Pancreas (tissue), 10 donors: ENCODE measurements at places on chromosomes 7 and 10. TPM values are rescaled to one million over a fixed set of nuclear protein-coding genes. Genes with fewer than 3 reads are reported as not detected.
A peak's percentile ranks its signal among the peaks of the same experiment; 100 is the strongest.

The ZNF212 gene
- 8.7 TPM for polyA plus RNA-seq

The C10orf67 gene
- not detected for polyA plus RNA-seq

The CREM gene
- polyA plus RNA-seq: 14.9 TPM

The ANXA8L1 gene
- 1.2 TPM for polyA plus RNA-seq

The PON3 gene
- polyA plus RNA-seq: 9.3 TPM

The TBX20 gene
- polyA plus RNA-seq: not detected

The CYP3A5 gene
- polyA plus RNA-seq: 219 TPM

The NUTM2A gene
- polyA plus RNA-seq: 3.6 TPM

The AKR1C3 gene
- polyA plus RNA-seq: 8.7 TPM

The LSM8 gene
- 24.6 TPM for polyA plus RNA-seq

DNA sequence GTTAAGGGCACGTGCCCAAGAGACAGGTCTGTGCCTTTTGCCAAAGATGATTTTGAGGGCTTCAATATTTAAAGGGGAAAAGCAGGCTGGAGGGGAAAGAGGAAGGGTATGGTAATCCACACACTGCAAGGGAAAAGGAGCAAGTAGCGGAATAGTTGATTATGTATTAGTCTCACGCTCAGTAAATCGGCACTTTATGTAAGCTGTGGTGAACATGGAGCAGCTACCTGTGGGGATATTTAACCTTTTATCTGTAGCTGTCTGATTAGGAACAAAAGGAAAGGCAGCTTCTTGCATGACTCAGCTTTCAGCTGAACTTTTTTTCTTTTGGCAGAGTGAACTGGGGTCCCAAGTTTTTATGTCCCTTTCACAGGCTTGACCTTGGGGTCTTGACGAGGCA, 123.4 kb downstream of the COL13A1 start:
- H3K4me1 ChIP-seq: no peaks in the 10 kb centered on the region
- no peak overlapping the region for H3K4me3 ChIP-seq
- H3K27ac ChIP-seq: no peak overlapping the region
- no peak for DNase-seq
- peaks cover 3% of the 10 kb centered on the region for H3K27me3 ChIP-seq
- no peaks in the 10 kb centered on the region for H3K36me3 ChIP-seq

GRCh38 chr7:80885757-80886156, 33.1 kb downstream of the SEMA3C start:
- DNase-seq: no peak
- no peaks in the 10 kb centered on the region for H3K36me3 ChIP-seq
- no peaks in the 10 kb centered on the region for H3K27me3 ChIP-seq
- no peak overlapping the region for H3K27ac ChIP-seq
- H3K4me1 ChIP-seq: no peaks in the 10 kb centered on the region
- H3K4me3 ChIP-seq: no peak overlapping the region

- no peak for DNase-seq
- no peaks in the 10 kb centered on the region for H3K36me3 ChIP-seq
These were observed 211.1 kb upstream of the GALNT17 start for GRCh38 chr7:70920876-70921275.

DNA sequence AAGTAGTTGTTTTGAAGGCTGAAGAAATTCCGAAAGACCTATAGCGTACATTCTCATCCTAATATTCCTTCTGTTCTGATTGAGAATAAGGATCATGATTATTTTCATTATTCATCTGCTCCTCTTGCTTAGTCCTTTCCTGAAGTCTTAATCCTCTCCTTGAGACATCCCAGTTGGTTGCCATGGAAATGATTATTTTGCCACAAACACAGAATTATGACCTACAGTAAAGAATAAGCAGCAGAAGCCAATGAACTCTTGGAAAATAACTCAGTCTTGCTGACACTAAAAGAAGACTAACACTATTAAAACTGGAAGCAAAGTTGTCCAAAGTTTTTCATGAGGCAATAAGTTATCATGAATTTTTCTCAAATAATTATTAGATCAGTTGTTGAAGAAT, 47.8 kb upstream of the JAZF1 start:
- H3K27me3 ChIP-seq: no peaks in the 10 kb centered on the region
- no peak overlapping the region for H3K27ac ChIP-seq
- no peaks in the 10 kb centered on the region for H3K4me1 ChIP-seq
- no peak overlapping the region for H3K4me3 ChIP-seq
- H3K36me3 ChIP-seq: no peaks in the 10 kb centered on the region
- DNase-seq: no peak

DNA sequence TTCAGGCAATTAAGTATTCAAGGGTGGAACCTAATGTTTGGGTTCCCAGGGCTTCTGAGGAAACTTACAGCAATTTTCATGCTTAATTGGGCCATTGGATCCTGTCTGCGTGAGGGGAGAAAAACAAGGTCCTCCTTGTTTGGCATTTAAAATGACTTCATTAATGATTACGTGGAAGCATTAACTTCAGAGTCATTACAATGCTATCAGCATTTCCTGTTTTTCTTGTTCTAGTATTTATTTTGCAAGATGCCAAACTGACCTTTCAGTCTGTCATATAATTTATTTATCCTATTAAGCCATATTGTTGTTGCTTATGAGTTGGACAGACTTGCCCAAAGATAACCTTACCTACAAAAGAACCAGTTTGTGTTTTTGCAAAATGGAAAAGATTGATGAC, 324.1 kb upstream of the LRRN3 start:
- DNase-seq: no peak
- no peaks in the 10 kb centered on the region for H3K27me3 ChIP-seq
- H3K36me3 ChIP-seq: no peaks in the 10 kb centered on the region
- no peaks in the 10 kb centered on the region for H3K4me1 ChIP-seq
- H3K4me3 ChIP-seq: no peak overlapping the region

DNA sequence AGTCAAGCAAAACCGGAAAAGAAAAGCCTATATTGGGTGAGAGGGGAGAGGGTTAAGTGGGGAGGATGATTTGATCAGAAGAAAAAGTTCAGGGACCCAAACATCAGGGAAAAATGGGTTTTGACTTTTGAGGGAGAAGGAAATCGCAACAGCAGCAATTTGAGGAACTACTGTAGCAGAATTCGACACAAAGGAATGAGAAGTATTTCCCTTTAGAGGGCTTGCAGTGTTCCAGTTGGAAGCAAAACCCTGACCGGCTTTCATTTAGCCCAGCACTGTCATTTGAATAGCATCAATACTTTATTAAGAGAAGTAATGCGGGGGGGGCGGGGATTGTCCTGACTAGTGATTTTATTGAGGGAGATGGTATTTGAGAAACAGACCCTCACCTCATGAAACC, 37.2 kb upstream of the GATA3 start:
- no peaks in the 10 kb centered on the region for H3K4me1 ChIP-seq
- H3K27ac ChIP-seq: no peak overlapping the region

DNA sequence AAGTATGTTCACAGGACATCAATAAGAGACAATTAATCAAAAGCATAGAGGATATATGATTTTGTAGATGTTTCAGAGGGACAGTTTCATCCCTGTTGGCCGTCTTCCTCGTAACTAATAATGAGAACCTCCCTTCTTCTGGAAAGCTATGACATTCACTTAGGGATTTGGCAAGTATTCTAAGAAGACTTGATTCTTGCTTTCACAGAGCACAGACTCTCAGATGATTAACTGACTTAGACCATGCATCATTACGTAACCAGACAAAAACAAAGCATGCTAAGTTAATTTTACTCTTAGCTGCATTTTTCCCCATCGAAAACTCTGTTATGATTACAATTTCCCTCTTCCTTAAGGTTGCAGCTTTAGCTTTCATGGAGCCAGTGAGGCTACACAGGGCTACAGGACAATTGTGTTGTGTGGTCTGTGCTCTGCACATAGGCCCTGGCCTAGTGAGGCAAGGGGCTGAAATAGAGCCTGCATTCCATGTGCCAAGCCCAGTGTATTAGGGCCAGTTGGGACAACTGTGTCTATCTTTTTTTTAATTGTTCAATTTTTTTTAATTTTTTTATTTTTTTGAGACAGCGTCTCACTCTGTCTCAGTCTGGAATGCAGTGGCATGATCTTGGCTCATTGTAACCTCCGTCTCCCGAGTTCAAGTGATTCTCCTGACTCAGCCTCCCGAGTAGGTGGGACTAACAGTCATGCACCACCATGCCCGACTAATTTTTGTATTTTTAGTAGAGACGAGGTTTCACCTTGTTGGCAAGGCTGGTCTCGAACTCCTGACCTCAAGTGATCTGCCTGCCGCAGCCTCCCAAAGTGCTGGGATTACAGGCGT, 105.3 kb downstream of the PLXDC2 start:
- no peak overlapping the region for H3K4me3 ChIP-seq
- no peaks in the 10 kb centered on the region for H3K36me3 ChIP-seq
- no peaks in the 10 kb centered on the region for H3K4me1 ChIP-seq
- no peaks in the 10 kb centered on the region for H3K27me3 ChIP-seq
- H3K27ac ChIP-seq: peak overlapping the region; percentile 14

- H3K36me3 ChIP-seq: no peaks in the 10 kb centered on the region
- no peak for DNase-seq
- no peak overlapping the region for H3K27ac ChIP-seq
- H3K27me3 ChIP-seq: no peaks in the 10 kb centered on the region
- H3K4me3 ChIP-seq: no peak overlapping the region
- H3K4me1 ChIP-seq: no peaks in the 10 kb centered on the region
These were observed 99.9 kb upstream of the BAIAP2L1 start for GRCh38 chr7:98500764-98501163.

GRCh38 chr7:143504937-143505297, 27.2 kb downstream of the TAS2R41 start:
- H3K27ac ChIP-seq: no peak overlapping the region
- DNase-seq: no peak
- no peaks in the 10 kb centered on the region for H3K4me1 ChIP-seq

DNA sequence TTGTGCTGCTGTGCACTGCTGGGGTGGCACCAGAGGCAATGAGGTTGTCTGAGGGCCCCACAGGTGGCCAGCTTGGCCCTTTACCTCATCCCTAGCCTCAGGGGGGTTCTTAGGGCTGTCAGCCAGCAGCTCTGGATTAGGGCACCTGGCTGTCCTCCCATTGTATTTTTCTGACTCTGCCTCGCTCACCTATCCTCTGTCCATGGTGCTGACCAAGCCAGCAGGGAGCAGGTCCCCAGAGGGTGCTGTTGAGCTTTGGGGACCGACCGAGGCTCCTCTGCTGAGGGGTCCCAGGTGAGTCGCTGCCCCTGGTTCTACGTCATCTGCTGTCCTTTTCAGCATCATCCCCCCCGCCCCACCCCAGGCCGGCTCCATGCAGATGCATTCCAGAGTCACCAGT, 32.1 kb upstream of the ZNF735 start:
- no peak for DNase-seq
- H3K4me3 ChIP-seq: no peak overlapping the region
- no peak overlapping the region for H3K27ac ChIP-seq
- no peaks in the 10 kb centered on the region for H3K27me3 ChIP-seq
- H3K4me1 ChIP-seq: no peaks in the 10 kb centered on the region

DNA sequence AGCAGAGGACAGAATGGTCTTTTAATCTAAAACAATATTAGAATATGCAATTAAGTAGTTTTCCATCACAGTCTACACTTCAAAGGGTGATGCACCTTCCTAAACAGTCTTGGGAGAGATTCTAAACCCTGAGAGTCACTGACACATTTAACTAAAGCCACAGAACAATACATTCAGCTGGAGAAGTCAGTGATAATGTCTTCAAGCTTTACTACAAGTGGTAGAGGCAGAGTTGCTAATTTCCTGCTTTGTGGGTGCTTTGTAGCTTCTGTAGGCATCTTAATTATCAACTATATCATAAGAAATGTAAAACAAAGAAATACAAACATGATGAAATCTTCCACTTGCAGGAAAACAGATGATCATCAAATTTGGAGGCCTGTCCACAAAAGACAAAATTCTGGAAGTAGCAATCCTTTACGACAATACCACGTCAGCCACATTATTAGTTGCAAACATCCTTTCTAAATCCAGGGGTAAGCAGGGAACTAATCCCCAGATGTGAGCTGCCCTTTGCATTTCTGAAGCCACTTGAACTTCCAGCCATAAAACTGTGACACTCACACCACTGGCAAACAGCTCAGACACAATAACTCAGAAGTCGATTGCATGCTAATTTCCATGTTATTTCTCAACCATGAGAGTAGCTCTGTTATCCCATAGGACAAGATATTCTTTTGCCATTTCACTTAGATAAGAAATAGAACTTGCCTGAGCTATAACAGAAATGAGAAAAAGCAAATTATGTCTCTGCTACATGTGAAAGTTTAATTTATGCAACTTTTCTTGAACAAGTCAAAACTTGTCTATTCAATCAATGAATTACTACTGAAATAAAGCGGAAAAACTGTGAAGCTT, 212.2 kb downstream of the FAM107B start:
- H3K4me1 ChIP-seq: peaks cover 24% of the 10 kb centered on the region
- no peaks in the 10 kb centered on the region for H3K27me3 ChIP-seq
- no peak overlapping the region for H3K4me3 ChIP-seq
- H3K36me3 ChIP-seq: no peaks in the 10 kb centered on the region
- no peak overlapping the region for H3K27ac ChIP-seq

DNA sequence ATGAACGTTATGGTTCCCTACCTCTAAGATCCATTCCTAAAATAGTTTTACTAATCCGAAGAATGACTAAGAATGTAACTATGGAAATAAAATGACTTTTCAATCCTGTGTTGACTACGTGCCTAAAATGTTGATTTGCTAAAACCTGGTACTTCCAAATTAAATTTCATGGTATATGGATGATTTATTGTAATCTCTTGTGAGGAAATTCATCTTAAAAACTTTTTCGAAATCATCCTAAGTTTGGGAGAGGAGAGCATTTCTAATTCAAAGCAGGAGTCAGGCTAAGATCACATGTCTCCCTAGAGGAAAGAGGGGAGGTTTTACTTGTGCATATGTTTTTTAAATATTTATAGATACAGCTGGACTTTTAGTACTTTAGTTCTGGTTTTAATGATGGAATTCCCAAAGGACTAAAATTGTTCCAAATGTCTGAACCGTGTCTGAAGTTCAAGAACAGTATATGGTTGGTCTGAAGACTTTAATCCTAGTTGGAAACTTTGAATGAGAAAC, 483.9 kb downstream of the AUTS2 start:
- no peak overlapping the region for H3K4me3 ChIP-seq
- H3K36me3 ChIP-seq: no peaks in the 10 kb centered on the region
- H3K4me1 ChIP-seq: no peaks in the 10 kb centered on the region

GRCh38 chr10:74123081-74123480, 27.5 kb downstream of the AP3M1 start:
- no peak overlapping the region for H3K27ac ChIP-seq
- H3K4me3 ChIP-seq: no peak overlapping the region
- no peaks in the 10 kb centered on the region for H3K27me3 ChIP-seq
- H3K36me3 ChIP-seq: peaks cover 11% of the 10 kb centered on the region
- H3K4me1 ChIP-seq: no peaks in the 10 kb centered on the region

GRCh38 chr10:72248468-72249151, 25.1 kb upstream of the DDIT4 start:
- H3K4me1 ChIP-seq: peaks cover 43% of the 10 kb centered on the region
- DNase-seq: peak; percentile 79
- H3K27ac ChIP-seq: peak overlapping the region; percentile 91
- no peaks in the 10 kb centered on the region for H3K27me3 ChIP-seq

- no peaks in the 10 kb centered on the region for H3K36me3 ChIP-seq
- no peaks in the 10 kb centered on the region for H3K27me3 ChIP-seq
- H3K4me3 ChIP-seq: no peak overlapping the region
- H3K27ac ChIP-seq: no peak overlapping the region
- no peaks in the 10 kb centered on the region for H3K4me1 ChIP-seq
These were observed 1.5 kb upstream of the RALA start for GRCh38 chr7:39621784-39622411.
